Activated T-helper 1 cell treated with Interleukin-2 at 50 U/mL for 16 hours (primary cell): ENCODE measurements at places on chromosomes 5 and 9.

DNA sequence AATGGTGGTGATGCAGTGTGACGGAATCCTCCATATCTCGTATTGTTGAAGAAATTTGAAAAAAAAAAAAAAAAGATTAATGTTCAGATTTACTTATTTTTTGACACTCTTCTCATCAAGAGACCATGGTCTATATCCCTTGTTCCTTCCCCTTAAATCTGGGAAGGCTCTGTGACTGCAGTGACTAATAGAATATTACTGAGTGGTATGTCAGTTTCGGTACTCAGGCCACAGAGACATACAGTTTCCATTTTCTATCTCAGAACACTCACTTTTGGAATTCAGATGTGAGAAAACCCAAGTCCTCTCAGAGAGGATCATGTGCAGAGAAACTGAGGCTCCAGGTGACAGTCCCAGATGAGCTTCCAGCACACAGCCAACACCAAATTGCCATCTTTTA lies 1193.5 kb downstream of the DTWD2 start:
- DNase-seq: no peak

GRCh38 chr9:133893191-133893994 lies 98.7 kb downstream of the VAV2 start:
- DNase-seq: no peak

GRCh38 chr9:4519604-4520003 lies 29.3 kb downstream of the SLC1A1 start:
- no peak for DNase-seq

DNA sequence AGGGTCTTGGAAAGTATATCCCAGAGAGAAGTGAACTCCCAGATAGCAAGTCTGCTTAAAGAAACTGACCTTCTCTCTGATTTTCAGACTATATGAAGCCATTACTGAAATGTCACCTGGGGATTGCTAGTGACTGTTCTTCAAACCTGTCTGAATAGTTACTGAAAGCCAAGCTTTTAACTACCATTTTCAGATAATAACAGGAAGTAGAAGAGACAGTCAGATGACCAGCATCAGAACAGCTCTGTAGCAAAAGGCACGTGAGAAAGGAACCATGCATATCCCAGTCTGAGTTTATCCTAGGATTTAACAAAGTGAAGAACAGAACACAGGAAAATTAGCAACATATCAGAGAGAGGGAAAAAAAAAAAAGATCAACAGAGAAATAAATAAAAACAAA lies 74.9 kb upstream of the SELENOP start:
- no peak for DNase-seq

DNA sequence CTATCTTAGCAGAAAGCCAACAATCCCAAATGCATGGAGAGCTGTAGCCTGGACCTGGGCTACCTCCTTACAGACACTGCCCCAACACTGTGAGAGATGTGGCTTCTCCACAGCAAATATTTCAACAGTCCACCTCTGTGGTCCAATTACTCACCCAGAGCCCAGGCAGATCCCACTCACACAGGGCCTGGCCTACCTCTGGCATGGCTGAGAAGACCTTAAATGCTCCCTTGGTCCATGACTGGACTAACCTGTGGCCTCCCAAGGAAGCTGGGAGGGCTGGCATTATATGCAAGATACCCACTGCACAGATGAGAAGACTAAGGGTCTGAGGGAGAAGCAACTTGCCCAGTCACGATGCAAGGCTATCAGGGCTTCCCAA lies 22.8 kb upstream of the SLC25A51 start:
- no peak for DNase-seq

DNA sequence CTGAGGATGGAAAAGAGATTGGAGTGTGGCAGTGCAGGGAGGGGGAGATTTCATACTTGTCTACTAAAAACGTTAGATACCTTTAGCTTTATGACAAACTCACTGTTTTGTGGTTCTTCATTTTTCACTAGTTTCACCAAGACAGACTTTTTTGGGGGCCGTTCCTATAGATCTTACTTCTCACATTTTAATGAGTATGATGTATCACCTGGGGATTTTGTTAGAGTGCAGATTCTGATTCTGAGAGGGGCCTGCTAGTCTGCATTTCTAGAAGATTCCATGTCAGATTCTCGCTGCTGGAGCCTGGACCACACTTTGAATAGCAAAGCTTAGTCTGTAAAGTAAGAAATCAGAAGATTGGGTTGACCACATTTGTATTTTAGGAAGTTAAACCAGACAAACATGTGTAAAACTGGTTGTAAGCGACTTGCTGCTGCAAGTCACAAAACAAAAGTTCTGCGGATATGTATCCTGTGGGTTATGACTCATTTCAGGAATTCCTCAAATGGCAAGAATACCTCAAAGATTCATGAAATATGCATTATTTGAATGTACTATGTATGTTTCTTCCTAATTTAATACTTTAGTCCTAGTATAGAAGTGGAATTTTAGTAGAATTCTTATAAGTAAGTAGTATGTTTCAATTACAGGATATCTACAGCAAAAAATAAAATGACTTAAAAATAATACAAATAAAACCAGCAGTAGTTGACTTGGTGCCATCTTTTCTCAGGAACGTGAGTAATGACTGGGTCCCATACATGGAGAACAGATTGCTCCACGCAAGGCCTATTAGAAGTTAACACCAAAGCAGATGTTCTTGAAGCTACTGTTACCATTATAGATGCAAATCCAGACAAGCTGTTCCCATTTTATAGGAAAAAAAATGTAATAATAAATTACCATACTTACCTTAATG lies 27.8 kb downstream of the NFIL3 start:
- no peak for DNase-seq
